SJSA1 (cell line): ENCODE measurements at places on chromosomes 11 and 22.

DNA sequence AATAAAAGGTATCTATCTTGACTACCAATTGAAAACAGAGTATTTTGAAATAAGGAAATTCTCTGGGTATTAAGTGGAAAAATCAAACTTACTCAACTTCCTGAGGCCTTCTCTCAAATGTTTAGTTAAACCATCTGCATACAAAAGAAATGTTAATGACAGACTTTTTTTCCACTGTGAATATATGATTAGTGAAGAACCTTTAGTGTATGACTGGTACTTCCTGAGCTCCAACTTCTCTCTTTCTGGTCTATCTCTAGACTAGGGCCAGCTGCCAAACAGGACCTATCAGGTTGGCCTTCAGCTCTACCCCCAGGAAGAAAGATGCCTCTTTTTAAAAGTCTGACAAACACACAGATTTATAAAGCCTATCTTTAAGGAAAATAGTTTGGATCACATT, 68.8 kb upstream of the SCUBE2 start:
- no peak for DNase-seq

DNA sequence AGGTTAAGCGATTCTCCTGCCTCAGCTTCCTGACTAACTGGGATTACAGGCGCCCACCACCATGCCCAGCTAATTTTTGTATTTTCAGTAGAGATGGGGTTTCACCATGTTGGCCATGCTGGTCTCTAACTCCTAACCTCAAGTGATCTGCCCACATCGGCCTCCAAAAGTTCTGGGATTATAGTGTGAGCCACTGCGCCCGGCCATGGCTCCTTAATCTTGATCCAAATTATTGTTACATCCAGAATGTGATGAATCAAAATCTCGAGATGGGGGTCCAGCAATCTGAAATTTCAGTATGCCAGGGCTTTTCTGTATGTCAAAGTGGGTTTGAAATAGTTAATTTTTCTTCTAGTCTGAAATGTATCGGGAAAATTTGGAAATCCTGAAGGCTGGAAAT, 3.7 kb downstream of the RPL27A start:
- no peak for DNase-seq

DNA sequence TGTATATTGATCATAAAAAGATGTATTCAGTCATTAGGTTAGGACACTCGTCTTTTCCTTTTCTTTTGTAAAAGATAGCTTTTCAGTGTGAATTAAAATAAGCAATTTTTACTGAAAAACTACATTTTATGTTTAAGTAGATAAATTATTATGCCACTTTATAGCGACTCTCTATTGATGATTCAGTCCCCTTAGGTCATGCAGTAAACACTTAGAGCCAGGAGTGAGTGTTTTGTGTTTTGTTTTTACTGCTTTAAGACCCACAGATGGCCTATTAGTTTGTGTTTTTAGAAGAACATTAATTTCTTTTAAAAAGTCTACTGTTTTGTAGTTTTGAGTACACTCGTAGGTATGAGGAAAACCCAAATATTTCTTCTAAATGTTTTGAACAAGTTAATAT, 86.6 kb downstream of the YAP1 start:
- DNase-seq: no peak

- DNase-seq: no peak
Measured at GRCh38 chr22:32158712-32159533, at the start of gene C22orf42. TSS of gene C22orf42 (minus strand) at chr22:32159303. CDS start at chr22:32159215, 88 bp downstream.

DNA sequence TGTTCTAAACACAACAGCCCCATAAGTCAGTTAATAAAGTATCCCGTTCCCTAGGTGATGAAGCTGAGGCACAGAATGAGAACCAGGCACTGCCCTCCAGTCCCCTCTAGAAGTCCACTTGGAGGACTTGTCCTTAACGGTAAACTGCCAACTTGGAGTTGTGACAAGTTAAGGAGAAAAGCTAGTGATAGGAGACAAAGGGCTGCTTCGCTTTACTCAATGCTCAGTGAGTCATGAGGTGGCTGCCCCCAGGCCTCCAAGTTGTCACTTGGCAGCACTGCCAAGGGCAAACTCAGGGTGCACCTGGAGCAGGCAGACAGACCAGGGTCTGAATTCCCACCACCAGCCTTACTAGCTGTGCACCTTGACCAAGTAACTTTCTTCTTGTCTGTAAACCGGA, 13.5 kb downstream of the SLC43A1 start:
- DNase-seq: no peak

DNA sequence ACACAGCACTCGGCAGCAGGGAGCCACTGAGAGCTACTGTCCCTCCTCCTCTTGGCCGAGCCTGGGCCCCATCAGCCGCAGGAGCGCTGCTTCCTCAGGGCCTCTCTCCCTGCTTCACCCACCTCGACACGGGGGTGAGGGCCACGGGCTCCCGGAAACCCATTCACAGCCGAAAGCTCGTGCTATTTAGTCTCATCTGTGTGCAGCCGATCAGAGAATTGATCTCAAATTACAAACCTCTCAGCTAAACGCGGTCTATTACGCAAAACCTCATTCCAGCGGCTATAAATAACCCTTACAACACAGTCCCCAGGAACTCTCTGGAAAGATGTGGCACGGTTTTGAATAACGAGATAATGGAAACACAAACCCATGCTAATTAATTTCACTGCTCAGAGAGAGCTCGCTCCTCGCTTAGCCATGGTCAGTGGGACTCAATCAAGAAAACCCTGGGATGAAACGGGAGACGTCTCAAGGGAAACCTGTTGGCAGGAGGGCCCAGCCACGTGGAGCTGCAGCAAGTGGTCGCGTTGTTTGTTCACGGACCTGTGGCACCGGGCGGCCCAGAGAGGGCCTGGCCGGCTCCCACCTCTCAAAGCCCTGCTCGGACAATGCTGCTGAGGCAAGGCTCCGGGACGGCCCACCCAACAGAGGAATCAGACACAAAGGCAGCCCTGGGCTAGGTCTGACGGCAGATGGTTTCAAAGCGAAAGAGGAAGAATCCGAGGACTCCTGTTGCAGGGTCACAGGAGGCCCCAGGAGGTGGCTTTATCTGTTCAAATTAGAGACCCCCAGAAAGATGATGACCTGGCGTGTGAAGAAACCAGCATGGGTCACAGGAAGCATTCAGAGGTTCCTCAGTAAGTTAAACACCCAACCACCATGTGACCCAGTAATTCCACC, 210.5 kb downstream of the CTTN start:
- no peak for DNase-seq

DNA sequence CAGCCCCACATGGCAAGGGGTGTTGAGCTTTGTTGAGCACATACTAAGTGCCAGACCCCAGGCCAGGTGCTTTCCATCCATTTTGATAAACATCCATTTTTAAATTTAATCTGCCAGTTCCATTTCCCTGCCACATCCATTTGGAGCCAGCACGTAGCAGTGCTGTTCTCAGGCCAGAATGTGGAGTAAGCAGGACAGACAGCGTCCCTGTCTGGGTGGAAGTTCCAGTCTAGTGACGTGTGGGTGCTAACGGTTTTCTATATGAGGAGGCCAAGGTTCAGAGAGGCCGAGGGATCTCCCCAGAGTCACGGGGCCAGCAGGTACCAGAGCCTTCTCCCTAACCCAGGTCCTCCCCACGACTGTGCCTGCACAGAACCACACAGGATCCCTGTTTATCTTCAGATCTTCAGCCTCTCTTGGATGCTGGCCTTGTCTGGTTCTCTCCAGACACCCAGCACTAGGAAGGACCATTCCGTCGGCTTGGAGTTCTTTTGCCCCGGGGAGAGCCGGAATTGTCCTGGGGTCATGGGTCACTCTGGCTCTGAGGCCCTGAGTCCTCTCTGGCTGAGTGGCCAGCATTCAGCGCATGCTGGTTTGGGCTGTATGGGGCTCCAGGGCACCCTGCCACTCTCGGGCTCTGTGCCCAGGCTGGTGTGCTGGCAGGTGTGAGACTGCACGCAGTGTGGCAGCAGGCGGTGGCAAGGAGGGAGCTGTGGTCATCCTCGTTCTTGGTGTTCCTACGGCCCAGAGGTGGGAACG, 63.6 kb upstream of the PPARA start:
- no peak for DNase-seq

GRCh38 chr22:37777122-37777687, 30.5 kb upstream of the GCAT start:
- peak; percentile 90 for DNase-seq

DNA sequence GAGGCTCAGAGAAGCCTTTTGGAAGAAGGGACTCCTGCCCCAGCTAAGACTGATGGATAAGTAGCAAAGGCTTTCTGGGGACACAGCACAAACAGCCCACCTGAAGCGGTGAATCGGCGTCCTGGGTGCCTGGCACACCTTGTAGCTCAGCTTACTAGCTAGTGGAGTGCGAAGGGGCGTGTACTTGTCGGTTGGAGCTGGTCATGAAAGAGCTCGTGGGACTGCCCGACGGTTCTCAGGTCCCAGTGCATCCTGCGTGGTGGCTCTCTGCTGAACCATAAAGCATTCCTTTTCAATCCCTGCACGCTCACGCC, 690 bp upstream of the UVRAG start:
- DNase-seq: no peak

- DNase-seq: no peak
Measured at GRCh38 chr22:43540529-43540923, 128.7 kb downstream of the MPPED1 start.

DNA sequence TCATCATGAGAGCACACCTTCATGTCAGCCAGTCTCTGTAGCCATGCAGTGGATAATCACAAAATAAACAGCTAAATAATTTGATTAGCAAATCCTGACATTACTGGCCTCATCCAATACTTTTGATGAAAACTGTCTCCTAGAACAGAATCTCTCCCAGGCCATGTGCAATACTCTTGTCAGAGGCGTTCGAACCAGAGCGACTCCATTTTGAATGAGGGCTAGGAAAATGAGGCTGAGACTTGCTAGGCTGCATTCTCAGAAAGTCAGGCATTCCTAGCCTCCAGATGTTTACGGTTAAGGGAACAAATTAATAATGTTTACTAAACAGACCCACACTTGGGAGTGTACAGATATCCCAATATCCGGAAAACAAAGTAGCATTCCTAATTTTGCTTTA, 69.9 kb downstream of the FAM168A start:
- no peak for DNase-seq

GRCh38 chr11:79396001-79396400, 44.8 kb downstream of the TENM4 start:
- no peak for DNase-seq

DNA sequence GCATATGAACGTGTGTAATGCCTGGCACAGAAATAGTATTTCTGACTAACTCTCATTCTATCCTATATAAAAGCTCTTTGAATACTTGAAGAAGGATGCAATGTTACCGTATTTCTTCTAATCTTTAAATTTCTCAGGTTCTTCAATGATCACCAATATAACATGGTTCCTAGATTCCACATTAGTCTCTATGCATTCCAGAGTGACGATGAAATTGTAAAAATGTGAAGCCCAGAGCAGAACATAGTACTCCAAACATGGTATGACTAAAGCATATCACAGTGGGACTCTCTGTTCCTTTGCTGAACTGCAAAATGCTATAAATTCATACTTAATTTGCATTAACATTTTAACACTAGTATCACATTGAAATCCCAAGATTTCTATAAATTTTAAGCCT, 877.6 kb upstream of the CHORDC1 start:
- no peak for DNase-seq

DNA sequence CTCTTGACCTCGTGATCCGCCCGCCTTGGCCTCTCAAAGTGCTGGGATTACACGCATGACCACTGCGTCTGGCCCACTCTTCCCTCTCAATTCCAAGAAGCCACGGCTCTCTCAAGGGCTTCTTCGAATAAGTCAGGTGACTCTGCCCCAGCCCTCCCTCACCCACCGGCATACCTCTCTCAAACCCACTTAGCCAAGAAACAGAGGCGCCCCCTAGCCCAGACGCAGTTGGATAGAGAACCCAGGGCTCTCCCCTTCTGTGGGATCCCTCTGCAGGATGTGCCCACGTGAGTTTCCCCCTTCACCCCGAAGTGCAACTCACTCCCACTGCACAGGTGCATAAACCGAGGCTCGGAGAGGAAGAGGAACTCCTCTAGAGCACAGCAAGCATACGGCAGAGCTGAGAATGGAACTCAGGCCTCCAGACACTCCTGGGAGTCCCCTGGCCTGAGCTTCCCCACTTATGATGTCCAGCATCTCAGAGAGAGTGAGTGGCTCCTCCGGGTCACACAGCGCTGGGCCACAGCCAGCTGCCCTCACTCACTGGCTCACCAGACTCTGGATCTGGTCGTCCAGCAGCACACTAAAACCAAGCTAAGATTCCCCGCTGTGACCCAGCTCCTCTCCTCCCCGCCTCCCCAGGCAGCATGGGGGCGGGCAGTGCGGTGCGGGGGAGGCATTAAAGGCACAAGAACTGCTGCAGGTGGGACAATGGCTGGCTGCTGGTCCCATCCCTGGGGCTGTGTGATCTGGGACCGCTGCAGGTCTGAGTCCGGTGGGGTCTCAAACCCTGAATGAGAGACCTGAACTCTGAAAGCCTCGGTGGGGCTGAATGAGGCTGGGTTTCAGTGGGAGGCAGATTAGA, 16.8 kb upstream of the RGL4 start:
- no peak for DNase-seq

DNA sequence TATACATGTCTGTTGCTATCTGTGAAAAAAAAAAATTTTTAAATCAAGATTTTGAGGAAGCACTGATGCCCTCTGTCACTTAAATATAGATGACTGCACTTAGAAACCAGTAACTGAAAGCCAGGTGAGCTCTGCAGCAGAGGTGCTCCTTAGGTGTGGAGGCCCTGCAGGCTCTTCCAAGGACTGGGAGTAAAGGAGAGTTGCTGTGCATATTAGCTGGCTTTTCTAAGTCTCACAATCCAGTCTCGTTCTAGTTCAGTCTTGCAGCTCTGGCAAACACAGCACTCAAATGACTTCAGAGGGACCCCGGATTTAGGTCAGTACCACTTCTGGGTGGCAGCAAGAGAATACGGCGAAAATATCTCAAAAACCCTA, 61.0 kb downstream of the LARGE2 start:
- no peak for DNase-seq

DNA sequence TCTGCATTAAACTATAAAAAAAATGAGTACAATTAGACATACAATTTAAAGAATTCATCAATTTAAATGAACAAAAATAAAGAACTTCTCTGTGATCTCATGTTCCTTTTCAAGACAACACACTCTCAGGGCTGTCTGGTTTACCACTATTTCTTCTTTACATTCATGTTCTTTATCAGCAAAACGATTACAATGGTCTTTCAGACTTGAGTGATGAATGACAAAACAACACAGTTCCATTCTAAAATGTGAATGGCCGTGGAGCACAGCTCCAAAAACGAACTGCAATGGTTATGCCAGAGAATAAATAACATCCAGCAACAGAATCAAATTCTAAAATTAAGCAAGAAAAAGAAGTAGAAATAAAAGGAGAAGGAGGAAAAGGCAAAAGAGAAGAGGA, 113.1 kb downstream of the CADM1 start:
- no peak for DNase-seq

- DNase-seq: peak; percentile 61
Measured at GRCh38 chr11:65867284-65868071, 5.1 kb downstream of the EFEMP2 start.

DNA sequence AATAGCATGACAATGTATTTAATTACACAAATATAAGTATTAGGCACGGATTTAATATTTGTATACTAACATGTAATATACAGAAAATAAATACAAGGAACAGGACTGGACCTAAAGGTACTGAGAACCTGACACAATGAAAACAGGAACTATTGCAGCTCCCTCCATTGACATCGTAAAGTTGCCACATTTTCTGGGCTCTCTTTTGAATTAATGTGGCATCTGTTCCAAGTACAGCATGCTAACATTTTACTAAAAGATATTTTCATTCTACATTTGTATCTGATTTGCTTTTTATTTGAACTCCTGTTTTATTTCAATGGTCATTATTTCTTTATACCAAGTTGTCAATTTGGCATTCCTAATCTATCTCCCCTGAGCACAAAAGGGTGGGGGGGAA, 15.3 kb downstream of the PHF21A start:
- DNase-seq: no peak
